ENCODE measurements at places on chromosomes 5 and 9. TPM values are rescaled to one million over a fixed set of nuclear protein-coding genes. Genes with fewer than 3 reads are reported as not detected.

DNA sequence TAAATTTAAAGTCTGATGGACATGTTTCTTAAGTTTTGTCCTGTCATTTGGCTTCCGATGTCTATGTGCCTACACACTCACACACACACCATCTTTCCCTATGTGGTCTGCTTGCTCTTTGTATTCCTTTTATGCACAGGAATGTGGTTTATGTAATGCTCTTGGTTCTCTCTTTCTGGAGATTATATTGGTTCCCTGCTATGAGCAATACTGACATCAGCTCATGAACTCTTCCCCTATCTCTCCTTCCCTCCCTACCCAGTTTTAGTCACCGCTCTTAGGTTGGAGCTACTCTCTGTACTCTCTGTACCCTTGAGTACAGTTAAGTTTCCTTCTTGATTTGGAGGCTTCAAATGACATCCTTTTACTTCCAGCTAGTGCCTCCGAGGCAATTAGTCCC lies 77.9 kb upstream of the MVB12B start:
- no peak for DNase-seq

DNA sequence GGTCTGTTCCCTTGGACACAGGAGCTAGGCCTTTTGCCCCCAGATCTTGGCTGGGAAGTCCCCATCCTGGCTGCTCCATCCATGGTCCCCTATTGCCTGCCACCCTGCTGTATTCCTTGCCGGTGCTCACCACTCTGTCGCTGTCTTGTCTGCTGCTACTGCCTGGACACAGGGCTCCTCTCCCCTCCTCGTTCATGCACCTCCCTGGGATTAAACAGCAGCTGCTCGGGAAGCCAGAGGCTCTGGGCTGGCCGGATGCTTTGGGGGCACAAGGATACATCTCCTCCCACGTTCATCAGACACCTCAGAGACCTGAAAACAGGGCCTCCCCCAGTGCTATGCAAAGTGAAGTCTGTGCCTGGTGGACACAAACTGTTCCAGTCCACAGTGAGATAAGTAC lies 110.4 kb downstream of the ZNF354C start:
- no peak for DNase-seq

- no peak for DNase-seq
Observed at GRCh38 chr5:137741718-137742117, 5.8 kb upstream of the KLHL3 start.

DNA sequence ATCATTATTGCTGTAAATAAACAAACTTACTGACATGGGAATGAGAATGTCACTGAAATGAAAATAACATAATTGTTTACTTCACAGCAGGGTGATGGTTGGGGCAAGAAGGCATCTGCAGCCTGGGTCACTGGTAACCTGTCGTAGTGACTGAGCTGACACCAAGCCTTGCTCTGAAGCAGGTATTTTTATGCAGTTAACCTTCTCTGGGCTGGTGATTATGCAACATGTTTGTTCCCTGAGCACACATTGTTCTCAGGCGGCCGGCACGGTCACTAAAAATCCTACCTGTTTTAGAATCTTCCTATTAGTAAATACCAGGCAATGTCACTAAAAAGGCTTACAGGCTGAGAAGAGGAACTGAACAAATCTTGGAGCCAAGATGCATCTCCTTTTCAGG lies 157.7 kb upstream of the NR3C1 start:
- DNase-seq, result no peak

TNFSF8 gene
- 1.7 TPM for total RNA-seq
